ENCODE measurements at places on chromosomes 3 and 15. TPM values are rescaled to one million over a fixed set of nuclear protein-coding genes. Genes with fewer than 3 reads are reported as not detected.
A peak's percentile ranks its signal among the peaks of the same experiment; 100 is the strongest.

DNA sequence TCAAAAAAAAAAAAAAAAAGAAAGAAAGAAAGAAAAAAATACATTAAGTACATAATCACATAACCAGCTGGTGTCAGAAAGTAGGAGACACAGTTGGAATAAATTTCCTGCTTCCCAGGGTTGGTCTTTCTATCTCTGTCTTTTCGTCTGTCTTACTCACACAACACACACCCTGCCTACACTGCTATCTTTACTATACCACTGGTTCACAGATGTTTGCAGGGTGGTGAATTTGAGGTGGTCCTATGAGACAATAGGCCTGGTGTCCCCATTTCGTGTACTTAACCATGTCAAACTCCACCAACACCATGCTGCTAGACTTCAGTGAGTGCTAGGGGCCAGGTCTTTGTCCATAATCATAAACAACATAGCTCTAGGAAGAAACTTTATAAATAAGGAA is 17.6 kb upstream of the CD47 start:
- DNase-seq: no peak

DNA sequence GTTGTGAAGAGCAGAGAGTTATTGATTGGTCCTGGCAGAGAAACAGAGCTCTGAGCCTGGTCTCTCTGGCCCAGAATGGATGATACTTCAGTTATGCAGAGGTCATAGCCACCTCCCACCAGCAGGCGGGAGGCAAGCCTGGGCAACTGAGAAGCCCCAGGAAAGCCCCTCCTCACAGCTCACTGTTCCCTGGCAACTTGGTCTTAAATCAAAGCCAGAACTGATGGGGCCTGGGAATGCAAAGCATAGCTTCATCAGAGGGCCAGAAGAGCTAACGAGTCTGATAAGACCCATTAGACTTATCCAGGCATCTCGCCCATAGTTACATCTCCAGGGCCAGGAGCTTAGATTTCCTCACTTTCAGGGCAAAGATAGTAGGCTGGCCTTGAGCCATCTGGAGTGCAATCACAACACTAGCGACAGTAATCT is 5.5 kb upstream of the COLQ start:
- no peak for DNase-seq

DNA sequence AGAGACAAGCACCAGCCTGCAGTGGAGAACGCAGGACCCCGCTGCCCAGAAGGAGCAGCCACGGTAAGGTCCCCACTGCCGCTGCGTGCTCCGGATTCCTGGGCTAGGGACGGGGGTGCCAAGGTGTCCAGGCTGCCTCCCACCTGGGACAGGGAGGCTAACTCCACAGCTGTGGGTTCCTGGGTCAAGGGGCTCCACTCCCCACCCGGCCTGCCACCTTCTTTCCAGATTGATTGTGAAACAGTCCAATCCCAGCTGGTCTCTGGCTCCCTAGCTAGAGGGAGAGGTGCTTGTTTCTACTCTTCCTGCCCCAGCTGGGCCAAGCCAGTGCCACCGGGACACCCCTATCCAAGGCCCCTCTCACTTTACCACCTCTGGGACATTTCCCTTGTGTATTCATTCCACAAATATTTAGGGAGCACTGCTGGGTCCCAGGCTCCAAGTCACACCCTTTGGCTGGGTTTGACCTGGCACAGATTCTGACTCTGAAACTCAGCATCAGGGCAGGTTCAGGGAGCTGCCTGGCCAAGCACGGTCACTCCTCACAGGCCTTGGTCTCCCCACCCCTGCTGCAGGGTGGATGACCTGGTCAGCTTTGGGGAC is 1.9 kb downstream of the PAK6 start:
- DNase-seq: peak; percentile 40

DNA sequence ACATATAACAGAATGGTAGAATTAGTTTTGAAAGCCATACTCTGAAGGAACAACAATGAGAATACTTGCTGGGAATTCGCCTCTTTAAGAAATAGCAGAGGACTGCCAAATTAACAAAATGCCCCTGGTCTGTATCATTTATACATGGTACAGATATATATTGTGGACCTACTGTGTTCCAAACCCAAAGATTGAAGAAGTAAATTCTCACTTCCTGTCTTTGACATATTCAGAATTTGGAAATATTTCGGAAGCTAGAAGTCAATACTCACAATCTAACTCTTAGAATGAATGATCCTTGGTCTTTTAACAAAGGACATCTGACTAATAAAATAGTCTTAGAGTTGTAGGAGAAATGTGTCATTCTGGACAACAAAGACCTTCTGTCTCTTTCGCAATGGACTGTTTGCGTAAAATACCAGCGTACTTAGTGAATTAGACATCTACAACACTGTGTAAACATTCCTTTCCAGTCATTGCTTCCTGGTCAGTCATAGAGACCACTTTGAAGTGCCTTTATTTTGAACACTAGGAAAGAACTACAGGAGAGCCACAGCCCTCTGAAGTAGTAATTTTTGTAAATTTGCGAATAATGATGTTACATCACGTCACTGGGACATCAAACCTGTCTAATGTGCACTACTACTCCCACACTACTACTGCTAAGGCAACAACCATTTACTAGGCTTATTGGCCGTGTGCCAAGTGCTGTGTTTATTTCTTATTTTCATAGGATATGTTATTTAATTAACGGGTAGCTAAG is 68.0 kb downstream of the CHL1 start:
- peak; percentile 42 for DNase-seq

DNA sequence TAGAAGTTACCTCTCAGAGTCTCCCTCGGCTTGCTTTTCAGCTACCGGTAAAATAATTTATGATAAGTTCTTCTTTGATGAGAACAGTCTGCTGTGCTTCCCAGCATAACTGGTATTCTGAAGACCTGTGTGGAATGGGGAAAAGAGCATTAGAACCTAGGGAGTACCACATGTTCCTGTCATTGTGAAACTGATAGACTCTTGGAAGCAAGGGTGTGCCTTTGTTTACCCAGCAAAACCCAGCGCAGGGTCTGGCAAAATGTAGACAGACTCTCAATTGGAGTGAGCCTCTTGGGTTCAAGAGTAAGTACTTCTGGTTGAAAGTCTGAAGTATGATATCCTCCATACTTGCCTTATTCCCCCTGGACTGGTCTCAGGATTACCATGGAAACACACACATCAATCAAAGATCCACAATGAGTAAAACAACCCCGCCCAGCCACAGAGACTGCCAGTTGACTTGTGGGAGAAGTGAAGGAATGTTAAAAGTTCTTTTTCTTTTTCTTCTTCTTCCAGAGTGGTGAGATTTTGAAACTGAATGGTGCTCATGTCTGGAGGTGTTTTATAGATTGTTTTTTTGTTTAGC is 652.4 kb upstream of the NAALADL2 start:
- DNase-seq: no peak

DNA sequence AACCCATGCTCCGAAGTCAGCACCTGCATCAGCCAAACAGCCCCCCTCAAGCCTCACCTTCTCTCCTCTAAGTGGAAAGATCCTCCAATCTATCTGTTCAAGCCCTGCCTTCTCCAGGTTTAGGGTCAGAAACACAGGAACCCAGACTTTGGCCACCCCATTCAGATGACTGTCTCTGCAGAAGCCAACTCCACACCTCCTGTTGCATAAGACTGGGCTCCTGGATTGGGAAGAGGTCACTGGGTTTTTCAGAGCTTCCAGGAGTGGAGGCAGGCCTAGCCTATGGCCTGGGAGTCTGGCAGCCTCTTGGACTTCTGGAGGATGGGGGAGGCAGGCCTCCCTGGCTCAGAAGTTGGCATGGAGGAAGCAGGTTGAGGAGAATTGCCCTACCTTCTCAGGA is 21.5 kb downstream of the CCDC33 start:
- no peak for DNase-seq

DNA sequence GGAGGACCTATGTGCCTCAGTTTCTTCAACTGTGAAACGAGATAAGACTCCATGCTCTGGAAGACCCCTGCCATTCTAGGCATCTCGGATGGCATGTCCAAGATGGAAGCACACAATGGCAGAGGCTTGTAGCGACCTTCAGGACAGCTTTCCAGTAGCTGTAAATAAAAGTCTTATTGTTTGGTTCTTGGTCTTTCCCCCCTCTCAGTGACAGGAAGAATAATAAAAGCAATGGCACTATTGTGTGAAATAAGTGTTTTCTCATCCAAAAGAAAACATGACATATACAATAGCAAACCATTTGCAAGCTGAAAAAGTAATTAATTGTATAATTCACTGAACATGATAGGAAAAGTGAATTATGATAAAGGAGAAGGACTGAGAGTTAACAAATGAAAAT is 32.5 kb upstream of the CD47 start:
- DNase-seq: no peak

DNA sequence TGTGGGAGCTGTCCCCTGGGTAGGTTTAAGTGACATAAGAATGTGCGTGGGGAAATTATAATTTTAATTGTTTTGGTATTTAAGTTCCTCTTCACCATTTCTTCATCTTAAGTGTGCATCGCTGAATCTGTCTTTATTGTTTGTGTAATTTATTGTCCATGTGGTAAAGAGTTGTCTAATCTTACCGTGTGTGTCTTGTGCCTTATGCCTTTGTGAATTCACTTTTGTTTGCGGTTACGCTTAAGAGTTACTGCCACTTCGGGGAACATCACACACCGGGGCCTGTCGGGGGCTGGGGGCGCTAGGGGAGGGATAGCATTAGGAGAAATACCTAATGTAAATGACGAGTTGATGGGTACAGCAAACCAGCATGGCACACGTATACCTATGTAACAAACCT is 767 bp downstream of the WDR48 start:
- DNase-seq: no peak

- DNase-seq: no peak
Observed at GRCh38 chr3:166114448-166114847, 277.2 kb upstream of the BCHE start.

DNA sequence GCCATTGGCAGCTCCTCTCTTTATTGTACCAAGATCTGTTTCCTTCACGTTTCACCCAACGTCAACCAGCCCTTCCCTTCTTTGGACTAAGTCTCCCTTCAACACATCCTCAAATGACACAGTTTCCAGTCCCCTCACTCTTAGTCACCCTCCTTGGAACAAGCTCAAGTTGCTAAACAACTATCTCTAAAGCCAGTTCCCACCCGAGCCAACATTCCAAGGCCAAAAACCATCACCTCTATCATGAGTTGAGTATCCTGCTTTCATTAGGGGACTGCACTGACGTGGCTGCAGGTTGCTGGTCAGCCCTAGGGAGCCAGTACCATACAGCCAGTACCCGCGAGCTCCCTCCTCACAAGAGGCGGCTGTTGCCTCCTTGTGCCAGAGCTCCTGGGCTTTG is 73.8 kb downstream of the LIPC start:
- peak; percentile 8 for DNase-seq

DNA sequence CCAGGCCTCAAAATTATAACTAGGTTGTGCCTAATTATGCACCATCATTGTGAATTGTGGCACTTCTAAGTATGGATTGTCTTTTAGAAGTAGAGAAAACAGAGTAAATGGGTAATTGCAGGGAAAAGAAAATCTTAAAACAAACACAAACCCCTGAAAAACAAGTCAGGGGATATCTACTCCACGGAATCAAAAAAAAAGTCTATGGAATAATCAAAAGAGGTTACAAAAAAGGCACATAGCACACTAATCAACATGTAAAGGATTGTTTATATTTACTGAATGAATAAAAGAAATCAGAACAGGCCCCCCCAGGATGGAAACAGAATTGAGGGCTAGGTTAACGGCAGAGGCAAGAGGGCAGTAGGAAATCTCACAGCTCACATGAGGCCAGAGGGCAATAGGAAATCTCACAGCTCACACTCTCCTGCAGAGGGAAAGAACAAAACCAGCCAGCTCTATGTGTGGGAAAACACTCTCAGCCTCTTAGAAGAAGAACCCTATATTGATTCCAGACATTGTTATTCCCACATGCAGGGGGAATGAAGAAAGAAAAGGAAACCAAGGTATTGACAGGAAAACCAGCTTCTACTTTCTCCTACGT is 72.7 kb upstream of the FNDC3B start:
- peak; percentile 16 for DNase-seq

GRCh38 chr15:60420203-60420716 is 22.5 kb upstream of the ANXA2 start:
- no peak for DNase-seq

GRCh38 chr15:80977627-80978036 is 12.0 kb downstream of the MESD start:
- DNase-seq: peak; percentile 30

- DNase-seq: peak; percentile 53
Observed at GRCh38 chr3:149085828-149086231, 503 bp downstream of the HLTF start.

The CCR3 gene
- total RNA-seq: 0.10 TPM

The TRAIP gene
- total RNA-seq: 15.0 TPM

The GCNT3 gene
- total RNA-seq: not detected

The CCDC13 gene
- 0.48 TPM for total RNA-seq

The SNTN gene
- not detected for total RNA-seq

All from RPMI7951 (cell line).